ENCODE measurements at places on chromosomes 7 and 10. TPM values are rescaled to one million over a fixed set of nuclear protein-coding genes. Genes with fewer than 3 reads are reported as not detected.
A peak's percentile ranks its signal among the peaks of the same experiment; 100 is the strongest.

DNA sequence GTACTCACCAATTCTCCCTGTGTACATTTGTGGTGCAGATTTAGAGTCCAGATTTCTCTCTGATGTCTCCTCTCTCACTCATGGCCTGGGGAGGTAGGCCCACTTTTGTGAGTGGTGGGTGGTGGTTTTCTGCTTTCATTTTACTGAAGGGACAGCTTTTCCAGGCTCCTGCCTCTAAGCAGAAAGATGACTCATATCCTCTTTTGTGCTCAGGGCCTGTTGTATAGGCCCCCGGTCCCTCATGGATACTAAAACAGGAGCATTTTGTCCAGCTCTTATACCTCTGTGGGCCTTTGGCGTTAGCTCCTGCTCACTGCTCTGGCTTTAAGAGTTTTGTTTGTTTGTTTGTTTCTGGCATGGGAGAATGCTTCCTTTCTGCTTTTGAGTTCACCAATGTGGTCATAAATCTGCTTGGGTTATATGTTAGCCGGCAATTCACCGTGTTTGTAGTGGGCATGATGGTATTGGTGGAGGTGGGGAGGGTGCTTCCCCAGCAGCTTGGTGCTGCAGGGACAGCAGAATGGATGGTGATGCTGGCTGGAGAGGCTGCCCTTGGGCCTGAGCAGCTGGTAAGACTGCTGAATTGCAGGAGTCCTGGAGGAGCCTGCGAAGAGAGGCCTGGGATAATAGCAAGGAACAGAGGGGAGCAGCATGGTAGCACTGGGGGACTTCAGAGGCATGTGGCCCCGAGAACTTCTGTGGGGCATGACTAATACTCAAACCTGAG is 468.7 kb downstream of the RPS24 start:
- peak; percentile 67 for DNase-seq

DNA sequence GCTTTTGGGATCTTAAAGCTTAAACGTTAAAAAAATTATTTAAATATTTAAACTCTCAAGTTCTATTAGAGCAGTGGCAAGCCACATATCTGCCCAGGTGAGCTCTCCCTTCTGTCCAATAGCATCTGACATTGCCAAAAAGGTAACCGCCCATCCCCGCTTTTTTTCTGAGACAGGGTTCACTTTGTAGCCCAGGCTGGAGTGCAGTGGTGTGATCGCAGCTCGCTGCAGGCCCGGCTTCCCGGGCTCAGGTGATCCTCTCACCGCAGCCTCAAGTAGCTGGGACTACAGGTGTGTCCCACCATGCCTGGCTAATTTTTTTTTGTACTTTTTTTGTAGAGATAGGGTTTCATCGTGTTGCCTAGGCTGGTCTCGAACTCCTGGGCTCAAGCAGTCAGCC is 83.2 kb downstream of the RBM33 start:
- no peak for DNase-seq

GRCh38 chr10:11336722-11337162 is 274.7 kb downstream of the USP6NL start:
- DNase-seq, result no peak

Gene RASSF4
- 8.4 TPM for total RNA-seq

Gene PHF14
- total RNA-seq, result 23.7 TPM

Measured in M059J (cell line).